ENCODE measurements at places on chromosomes 16 and 17. TPM values are rescaled to one million over a fixed set of nuclear protein-coding genes. Genes with fewer than 3 reads are reported as not detected.

GRCh38 chr17:1260086-1260769 is 10.0 kb upstream of the BHLHA9 start:
- DNase-seq = no peak

GRCh38 chr16:1553946-1554825 is 20.7 kb downstream of the TMEM204 start:
- no peak for DNase-seq

DNA sequence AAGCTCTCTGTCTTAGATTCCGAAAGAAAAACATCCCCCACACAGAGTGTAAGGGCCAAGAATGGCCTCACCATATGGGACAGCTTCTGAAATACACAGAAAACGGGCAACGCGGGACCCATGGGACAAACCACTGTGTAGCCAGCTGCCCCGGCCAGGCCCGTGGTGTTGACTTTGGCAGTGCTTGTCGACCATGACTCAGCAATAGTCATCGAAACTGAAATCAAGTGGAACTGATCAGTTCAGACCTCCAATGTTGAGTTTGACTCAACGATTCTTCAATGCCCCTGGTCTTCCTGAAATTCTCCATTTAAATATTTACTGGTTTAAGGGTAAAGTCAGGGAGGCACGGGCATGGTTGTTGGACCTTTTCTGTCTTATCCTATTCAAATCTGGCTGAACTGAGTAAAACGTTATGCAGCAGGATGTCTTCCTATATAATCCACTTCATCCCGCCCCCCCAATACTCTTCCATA is 27.5 kb downstream of the ZFHX3 start:
- DNase-seq = no peak

DNA sequence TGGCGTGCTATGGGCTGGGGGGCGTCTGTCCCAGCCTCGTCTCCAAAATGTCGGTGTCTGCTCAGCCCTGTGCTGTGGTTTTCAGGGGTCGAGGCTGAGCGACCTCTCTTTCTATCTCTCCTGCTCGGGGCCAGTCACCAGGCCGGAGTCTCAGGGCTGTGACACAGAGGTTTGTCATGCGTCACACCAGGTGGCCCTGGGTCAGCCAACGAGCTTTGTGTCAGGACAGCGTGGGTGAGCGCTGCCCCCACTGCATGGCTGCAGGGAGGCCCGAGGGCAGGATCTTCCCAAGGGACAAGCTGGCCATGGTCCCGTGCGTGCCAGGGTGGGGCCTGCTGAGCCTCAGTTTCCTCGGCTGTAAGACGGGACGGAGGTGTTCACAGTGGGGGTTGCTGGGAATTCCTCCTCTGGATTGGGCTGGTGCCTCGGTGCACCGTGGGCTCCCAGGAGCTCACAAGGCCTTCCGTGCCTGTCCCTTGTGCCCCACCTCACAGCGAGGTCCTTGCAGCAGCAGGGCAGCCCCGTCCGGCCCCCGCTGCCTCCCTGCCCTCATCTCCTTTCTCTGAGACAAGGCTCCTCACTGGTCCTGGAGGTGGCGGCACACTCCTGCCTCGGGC is 50.5 kb downstream of the CBFA2T3 start:
- no peak for DNase-seq

DNA sequence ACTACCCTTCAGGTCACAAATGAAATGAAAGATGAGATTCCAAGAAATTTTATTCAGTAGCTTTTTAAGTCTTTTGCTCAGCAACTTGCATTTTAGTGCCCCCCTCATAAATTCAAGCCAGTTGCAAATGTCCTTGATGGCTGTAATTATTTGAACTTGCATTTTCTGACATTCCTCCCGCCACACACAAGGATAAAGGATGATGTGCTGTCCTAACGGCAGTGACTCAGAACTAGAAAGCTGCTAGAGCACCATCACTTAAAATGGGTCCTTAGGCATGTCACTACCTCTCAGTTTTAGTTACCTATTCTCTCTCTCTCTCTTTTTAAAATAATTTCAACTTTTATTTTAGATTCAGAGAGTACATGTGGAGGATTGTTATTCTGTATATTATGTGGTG is 306.7 kb downstream of the CNTNAP4 start:
- no peak for DNase-seq

Gene PYY
- not detected for total RNA-seq

Gene MBTD1
- total RNA-seq = 66.4 TPM

Gene YBX2
- 2.7 TPM for total RNA-seq

Gene CNGB1
- total RNA-seq = not detected

Gene SLC9A5
- 1.2 TPM for total RNA-seq

All from occipital lobe (tissue), 3 donors.